CD4-positive, alpha-beta T cell treated with Interleukin-6 at 100 ng/mL for 8 hours (primary cell): ENCODE measurements at places on chromosomes 7 and 10.

DNA sequence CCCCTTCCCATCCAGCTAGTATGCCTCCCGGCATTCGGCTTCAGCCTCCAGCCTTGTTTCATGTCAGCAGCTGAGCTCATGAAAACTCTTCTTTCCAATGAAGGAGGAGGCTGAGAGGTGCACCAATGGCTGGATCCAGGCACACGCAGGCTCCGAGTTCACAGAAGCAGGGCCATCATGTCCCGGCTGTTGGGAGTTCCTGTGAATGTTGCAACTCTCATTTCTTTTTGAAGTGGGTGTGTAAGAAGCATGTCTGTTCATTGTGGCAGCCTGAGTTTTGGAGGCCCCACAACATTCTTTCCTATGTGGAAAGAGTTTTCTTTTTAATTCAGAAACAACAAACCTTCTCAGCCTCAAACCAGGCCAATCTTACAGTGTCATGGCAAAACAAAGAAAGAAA is 89.7 kb downstream of the PTPRE start:
- DNase-seq = no peak

GRCh38 chr7:46385662-46386309 is 464.7 kb upstream of the IGFBP3 start:
- DNase-seq = no peak

GRCh38 chr7:39016609-39017008 is 38.9 kb downstream of the POU6F2 start:
- DNase-seq = no peak

DNA sequence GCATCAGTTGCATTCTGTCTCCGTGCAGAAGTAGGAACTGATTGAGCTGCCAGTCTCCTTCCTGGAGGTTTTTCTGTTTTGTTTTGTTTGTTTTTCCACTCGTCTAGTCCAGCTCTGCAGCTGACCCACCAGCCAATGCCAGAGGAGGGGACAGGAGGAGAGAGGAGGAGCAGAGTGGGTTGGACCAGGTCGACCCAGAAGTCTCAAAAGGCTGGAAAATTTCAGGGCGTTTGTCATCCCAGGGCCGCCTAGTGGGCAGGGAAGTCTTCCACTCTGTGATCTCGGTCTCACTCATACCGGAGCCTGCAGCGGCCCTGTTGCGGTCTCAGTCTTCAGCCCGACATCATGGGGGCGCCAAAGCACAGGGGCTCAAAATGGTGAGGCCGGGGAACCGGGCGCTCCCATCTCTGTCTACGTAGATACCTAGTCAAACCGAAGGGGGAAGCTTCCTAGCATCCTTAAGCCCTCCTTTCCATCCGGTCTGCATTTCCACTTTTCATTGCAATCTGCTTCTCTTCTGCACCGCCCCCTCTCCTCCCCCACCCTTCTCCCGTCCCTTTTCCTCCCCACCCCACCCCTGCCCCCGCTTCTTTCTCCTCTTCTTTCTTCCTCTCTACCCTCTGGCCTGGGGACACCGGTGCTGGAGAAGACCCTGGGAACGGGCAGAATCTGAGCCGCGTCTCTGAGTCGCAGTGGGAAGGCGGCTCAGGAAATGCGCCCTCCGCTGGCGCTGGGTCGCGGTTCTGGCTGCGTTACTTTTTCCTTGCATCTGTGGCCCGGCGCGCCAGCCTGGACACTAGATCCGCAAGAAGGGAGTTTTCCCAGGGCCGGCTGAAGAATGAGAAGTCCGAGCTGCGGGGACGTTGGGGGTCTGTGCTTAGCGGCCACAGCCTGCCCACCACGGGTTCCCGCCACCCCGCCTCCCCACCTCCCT is 16.2 kb upstream of the PAX2 start:
- no peak for DNase-seq

- DNase-seq = no peak
Measured at GRCh38 chr7:106050746-106051117, 61.4 kb downstream of the SYPL1 start.

- DNase-seq = no peak
Measured at GRCh38 chr7:25287291-25287690, 59.0 kb upstream of the NPVF start.

- DNase-seq = no peak
Measured at GRCh38 chr7:69873512-69873911, 275.2 kb downstream of the AUTS2 start.

GRCh38 chr7:115070311-115070710 is 148.4 kb downstream of the MDFIC start:
- DNase-seq = no peak

- DNase-seq = no peak
Measured at GRCh38 chr10:3145366-3145765, 27.2 kb downstream of the PITRM1 start.

DNA sequence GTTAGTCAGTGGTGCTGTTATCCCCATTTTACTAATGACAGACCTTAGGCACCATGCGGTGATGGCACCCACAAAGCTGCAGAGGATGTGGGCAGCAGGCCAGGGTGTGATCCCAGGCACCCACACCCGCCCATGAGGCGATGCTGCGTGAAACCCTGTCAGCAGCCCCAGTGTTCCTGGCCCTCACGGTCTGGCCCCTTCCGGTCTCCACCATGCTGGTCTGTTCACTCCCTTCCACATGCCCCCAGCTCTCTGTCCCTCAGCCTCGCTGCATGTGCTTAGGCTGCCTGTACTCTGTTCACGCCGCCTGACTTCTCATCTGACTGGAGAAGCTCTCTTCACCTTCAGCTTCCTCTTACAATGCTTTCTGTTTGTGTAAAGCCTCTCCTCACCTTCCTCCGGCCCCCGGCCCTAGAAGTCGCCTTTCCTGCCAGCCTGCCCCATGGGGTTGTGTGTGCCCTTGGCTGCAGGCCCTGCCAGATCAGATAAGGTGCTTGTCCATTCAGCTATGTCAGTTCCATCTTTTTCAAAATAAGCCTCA is 17.6 kb upstream of the ORAI2 start:
- peak; percentile 73 for DNase-seq

DNA sequence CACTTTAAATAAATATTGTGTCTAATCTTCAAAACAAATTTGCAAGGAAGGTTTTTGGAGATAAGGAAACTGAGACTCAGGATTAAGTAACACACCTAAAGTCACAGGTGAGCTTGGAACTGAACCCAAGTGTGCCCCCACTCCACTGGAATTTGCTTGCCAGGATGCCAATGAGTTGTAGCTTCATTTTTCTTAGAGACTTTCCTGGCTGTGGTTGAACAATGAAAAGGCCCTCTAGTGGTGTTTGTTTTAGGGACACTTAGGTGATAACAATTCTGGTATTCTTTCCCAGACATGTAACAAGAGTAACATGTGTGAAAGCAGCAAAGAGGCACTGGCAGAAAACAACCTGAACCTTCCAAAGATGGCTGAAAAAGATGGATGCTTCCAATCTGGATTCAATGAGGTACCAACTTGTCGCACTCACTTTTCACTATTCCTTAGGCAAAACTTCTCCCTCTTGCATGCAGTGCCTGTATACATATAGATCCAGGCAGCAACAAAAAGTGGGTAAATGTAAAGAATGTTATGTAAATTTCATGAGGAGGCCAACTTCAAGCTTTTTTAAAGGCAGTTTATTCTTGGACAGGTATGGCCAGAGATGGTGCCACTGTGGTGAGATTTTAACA is 1.5 kb downstream of the IL6 start:
- DNase-seq = peak; percentile 11

DNA sequence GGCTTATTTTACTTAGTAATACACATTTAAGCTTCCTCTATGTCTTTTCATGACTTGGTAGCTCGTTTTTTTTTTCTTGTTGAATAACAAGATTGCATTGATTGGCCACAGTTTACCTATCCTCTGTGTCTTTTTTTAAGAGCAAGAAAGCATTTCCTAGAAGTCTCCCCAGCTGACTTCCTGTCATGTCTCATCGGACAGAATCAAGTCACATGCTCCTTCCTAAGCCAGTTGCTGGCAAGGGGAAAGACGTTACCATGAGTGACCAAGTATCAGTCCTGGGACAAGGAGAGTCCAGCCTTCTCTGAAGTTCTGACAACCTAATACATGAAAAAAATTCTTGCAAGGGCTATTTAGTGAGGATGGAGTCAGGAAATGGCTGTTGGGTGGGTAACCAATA is 24.9 kb upstream of the SFRP5 start:
- DNase-seq = peak; percentile 53

- DNase-seq = no peak
Measured at GRCh38 chr7:133561396-133561795, 308.5 kb downstream of the EXOC4 start.

GRCh38 chr7:2796358-2797352 is 47.5 kb downstream of the GNA12 start:
- no peak for DNase-seq

- no peak for DNase-seq
Measured at GRCh38 chr7:98584830-98585229, 32.3 kb upstream of the NPTX2 start.

DNA sequence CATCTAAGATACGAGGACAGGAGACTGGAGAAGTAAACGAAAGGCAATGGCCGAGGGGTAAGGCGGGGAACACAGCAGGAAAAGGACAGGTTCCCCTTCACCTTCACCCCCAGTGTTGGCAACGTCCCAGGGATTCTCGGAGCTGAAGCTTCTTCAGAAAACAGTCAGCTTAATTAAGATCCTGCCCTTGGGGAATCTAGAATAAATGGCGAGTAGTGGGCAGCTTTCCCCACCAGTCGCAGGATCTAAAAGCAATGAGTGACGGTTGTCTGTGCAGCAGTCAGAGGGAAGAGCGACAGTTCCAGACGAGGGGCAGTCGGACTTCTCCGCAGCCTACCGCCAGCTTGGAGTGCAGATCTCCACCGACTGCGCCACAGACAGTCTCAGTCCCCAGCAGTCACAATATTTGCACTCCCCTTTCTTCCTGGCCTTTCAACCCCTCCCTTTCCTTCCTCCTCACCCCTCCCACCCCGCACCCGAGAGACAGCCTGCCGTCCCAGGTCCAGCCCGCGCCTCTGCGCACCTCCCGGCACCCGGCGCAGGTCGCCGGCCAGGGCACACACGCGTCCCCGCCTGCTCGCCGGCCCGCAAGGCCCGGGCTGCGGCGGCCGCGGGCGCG is 10.9 kb upstream of the SP8 start:
- DNase-seq = no peak

- DNase-seq = no peak
Measured at GRCh38 chr7:107276220-107276827, 107.5 kb downstream of the HBP1 start.

DNA sequence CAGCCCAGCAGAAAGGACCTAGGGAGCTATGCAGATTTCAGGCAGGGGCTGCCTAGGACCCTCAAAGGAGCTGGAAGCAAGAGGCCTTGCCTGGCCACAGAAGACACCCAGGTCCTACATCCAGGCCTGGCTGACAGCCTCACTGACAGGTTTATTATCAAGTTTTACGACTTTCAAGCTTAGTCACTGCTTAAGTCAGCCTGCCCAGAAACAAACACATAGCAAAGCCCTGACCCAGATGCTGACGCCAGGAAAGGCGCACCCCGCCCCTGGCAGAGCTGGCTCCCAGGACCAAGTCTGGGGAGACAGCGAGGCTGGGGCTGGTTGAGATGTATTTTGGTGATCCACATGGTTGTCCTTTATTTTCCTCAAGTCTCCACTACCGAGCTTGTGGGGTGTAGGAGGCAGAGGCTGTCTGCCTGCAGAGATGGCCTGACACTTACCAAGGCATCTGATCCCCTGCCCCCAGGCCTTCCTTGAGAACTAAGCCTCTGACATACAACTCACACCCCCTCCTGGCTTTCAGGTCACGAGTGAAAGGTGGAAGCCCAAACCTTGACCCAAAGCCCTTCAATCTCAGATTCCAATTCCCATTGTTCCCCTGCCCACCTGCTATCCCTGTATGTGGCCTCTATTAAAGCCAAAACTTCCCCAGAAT is 80.7 kb upstream of the EMX2 start:
- no peak for DNase-seq

GRCh38 chr10:114642729-114643128 is 15.3 kb downstream of the ABLIM1 start:
- DNase-seq = no peak

GRCh38 chr10:97072851-97073665 is 112.7 kb downstream of the SLIT1 start:
- peak; percentile 65 for DNase-seq

DNA sequence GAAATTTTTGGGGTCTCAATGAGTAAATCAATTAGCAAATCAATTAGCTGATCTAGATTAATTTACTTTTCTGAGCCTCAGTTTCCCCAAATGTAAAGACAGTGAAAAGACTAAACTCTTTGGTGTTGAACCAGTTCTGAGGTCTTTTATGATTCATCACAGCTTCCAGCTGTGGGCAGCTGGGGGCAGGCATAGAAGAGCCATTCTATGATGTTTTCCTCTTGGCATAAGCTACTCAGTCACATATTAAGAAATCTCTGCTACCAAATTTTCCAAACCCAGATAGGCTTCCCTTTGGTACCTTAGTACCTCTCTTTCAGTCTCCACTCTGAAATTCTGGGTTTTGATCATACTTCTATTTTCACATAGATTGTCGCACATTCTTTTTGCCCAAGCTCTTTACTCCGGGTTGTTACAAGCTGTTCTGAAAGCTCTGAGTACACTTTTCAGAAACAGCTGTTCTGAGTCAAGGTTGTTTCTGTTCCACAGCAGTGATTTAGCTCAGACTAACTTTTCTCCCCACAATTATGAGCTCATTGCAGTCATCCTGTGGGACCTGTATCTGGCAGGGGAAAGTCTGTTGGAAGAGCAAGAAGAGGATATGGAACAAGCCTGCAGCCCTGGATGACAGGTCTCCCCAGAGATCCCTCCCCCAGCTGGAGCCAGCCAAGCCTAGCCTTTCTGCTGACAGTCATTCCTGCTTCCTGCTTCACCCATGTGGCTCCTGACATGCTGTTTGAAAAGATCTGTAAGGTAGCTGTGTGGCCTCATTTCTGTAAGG is 599.6 kb upstream of the GHITM start:
- no peak for DNase-seq

GRCh38 chr10:118106426-118106825 is 59.7 kb upstream of the RAB11FIP2 start:
- DNase-seq = no peak

DNA sequence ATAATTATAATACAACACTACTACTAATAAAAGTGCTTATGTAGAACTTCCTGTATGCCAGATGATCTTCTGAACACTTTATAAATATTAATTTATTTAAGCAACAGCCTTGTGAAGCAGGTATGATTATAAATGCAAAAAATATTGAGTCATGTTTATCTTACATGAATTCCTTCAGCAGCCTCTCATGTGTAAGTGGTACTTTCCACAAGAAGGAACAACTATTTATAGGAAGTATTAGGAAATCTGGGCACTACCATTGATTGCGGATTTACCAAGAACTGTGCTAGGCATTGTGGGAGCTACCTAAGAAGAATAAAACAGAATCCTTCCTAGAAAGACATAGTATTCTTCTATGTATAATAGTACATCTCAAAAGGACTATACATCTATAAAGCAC is 10.7 kb upstream of the STEAP4 start:
- no peak for DNase-seq

DNA sequence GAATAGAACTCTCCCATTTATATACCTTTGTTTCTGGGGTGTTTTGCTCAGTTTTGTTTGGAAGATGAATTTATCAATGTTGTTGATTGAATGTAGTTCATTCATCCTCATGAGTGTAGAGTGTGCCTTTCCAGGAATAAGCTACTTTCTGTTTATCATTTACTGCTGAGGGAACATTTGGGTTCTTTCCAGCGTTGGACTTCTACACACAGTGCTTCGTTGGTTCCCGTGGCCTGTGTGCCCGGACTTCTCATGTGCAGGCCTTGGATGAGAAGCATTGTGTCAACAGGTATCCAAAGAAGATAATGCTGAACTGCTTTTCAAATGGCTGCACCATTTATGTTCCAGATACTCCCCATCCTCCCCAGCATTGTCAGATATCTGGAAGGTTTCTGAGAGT is 107.6 kb upstream of the TNS3 start:
- DNase-seq = no peak
